Astrocyte (in vitro differentiated cells and primary cell): ENCODE measurements at places on chromosomes 12 and 14. TPM values are rescaled to one million over a fixed set of nuclear protein-coding genes. Genes with fewer than 3 reads are reported as not detected.
A peak's percentile ranks its signal among the peaks of the same experiment; 100 is the strongest.

- DNase-seq, result peak; percentile 64
Observed at GRCh38 chr12:114655934-114656749, 27.8 kb downstream of the TBX3 start.

DNA sequence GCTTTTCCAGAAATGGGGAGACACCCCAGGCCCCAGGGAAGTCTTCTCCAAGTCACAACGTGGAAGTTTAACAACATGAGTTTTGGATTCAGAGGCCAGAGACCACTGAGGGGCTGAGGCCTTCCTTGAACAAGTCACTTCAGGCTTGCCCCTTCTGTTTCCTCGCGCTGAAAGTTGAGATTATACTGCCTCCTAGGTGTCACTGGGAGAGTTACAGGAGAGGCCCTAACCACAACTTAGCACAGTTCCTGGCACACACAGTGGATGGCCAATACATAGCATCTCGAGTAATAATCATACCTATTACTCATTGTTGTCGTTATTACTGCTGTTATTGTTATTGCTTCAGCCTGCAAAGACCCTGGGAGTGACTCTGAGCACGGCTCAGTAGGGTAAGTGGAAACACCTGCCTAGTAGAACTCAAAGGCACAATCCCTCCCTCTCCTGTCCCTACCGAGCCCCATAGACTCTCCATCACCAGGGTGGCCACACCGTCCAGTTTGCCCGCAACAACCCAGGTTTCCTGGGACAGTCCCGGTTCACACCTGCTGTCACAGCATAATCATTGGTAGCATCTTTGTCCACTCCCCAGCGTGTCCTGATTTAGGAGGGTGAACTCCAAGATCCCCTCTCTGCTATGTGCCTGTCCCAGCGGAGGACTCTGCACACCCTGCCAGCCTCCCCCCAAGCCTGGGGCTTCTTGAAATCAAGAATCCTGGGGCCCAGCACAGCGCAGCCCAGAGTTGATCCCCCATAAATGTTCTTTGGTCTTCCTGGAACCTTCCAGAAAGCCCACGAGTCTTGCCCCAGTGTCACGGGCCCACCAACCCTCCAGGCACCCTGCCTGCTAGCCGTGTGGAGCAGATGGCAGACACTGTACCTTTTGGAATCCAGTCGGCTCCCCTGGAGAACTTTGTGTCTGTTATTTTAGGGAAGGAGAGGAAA lies 85.0 kb downstream of the SYNE3 start:
- peak; percentile 4 for DNase-seq

GRCh38 chr14:24984846-24985589 lies 64.9 kb downstream of the STXBP6 start:
- no peak for DNase-seq

DNA sequence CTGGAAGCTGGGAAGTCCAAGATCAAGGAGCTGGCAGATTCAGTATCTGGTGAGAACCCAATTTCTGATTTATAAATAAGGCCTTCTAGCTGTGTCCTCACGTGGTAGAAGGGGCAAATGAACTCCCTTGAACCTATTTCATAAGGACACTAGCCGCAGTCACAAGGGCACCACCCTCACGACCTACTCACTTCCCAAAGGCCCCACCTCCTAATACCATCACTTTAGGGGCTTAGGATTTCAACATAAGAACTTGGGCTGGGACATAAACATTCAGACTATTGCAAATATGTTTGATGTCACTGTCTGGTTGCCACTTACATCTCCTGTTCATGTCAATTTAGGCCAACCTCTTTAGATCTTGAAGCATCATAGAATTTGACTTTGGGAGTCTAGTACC lies 10.8 kb upstream of the CNIH1 start:
- DNase-seq, result no peak

DNA sequence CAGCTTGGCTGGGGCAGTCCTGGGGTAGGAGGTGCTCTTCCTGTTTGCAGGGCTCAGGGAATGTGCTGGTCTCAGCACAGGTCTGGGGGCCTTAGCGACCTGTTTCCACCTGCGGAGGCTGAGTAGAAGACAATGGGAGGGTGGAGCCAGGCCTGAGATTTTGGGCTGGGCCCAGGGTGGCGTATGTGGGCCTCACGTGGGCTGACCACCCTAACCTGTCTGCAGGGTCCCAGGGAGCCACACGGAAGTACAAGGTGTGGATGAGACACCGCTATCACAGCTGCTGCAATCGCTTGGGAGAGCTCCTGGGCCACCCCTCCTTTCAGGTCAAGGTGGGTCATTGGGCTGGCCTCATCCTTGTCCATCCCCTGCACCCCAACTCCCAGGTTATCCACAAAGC lies 1.1 kb downstream of the NOC4L start:
- no peak for DNase-seq

DNA sequence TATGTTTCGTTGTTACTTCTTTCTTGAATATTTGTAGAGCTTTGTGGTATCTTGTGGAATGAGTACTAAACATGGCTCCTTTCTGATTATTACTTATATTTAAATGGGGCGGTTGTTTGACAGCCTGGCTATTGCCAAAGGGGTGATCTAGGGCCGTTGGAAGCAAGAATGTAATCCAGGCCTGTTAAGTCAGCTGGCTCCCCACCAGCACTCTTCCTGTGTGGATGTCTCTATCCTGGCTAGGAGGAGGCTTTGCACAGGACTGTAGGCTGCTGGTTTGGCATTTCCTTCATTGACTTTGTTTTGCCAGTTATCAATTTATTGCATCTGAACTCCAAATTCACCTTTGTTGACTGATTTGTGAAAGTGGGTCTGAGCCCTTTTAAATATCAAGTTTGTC lies 5.6 kb downstream of the FAM234B start:
- DNase-seq, result peak; percentile 12

- peak; percentile 32 for DNase-seq
Observed at GRCh38 chr14:91286530-91286937, 42.0 kb upstream of the GPR68 start.

- DNase-seq, result no peak
Observed at GRCh38 chr14:55316564-55316963, 45.3 kb downstream of the FBXO34 start.

GRCh38 chr12:79407671-79408622 lies 282.8 kb downstream of the PAWR start:
- DNase-seq, result peak; percentile 79

GRCh38 chr12:52828156-52828555 lies 6.0 kb downstream of the KRT79 start:
- no peak for DNase-seq

- peak; percentile 25 for DNase-seq
Observed at GRCh38 chr12:113040722-113041171, 15.8 kb upstream of the DTX1 start.

DNA sequence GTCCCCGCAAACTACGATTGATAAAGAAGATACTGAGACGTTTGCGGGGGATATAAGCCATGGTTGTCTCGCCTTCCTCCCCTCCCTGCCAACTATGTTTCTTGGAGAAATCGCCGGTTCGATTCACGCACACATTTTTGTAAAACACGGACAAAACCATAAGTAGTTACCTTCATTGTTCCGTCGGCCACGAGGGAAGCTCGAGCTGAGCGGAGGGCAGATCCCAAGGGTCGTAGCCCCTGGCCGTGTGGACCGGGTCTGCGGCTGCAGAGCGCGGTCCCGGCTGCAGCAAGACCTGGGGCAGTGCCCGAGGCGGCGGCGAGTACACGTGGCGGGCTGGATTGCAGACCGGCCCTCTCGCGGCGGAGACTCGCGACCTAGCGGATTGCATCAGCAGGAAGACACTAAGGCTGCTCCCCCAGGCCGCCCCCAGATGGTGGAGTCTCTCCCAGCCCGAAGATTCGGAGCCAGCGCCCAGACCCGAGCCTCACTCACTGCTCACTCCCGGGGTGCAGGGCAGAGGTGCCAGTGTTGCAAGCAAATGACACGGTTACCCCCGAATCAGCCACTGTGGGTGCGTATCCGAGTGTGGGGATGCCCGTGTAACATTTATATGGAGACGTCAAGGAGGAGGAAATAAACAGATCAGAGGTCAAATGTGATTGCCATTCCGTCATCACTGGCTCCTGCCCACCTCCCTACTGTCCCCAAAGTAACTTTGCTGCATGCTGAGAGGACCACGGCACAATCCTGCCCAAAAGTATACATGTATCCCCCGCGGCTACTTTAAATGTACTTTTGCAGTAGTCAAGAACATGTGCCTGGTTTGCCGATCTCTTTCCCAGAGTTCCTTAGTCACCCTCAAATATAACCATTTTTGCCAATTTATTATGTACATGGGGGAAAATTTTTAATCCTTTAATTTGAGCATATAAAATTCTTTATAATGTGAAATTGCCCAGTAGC lies at the start of gene BCAT1:
BCAT1 (minus strand) TSS at position 345 of the 966 bp plus-strand sequence; CDS start at position 176, 169 bp downstream.
- DNase-seq, result peak; percentile 78

DNA sequence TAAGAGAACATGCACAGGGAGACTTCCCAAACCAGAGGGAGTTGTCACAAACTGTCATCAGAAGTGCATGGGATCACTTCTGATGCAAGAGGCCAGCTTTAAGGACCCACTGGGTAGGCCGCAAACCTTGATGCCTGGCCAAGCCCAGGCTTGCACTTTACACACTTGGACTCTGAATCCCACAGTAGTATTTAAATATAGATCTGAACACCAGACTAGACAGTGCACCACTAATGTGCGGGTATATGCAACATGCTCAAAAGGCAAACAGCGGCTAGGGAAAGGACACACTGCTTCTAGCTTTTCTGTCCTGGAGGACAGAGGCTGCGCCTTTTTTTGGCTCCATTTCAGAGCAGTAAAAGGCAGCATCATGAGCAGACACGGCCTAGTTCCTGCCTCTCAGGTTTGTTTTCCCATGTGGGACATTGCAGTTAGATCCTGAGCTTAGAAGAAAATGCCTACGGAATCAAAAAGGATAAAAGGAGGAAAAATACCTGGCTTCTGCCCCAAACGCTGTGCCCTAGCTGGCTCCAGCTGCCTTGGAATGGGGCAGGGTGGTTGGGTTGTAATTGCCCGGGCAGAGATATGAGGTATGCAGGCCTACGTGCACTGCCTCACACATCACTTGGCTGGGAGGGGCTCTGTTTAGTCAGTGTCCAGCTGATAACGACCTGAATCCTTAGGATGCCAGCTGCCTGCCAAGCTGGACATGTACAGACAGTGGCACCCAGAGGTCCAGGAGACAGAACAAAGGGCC lies 84.5 kb upstream of the EGLN3 start:
- no peak for DNase-seq

- DNase-seq, result no peak
Observed at GRCh38 chr14:104996483-104996882, 10.9 kb downstream of the CLBA1 start.

DNA sequence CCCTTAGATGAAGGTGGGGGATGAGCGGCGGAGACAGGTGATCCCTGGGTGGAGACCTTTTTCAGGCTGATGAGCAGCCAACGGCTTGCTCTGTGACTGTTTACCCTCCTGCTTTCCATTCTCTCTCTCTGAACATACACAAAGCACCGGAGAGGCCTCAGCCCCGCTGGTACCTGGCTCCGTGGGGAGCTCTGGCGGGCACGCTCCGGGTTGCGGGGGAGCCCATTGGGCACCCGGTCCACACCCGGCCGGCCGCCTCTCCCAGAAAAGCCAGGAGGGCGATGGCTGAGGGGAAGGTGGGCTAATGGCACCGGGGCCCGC lies 545 bp downstream of the SMARCC2 start:
- no peak for DNase-seq

- no peak for DNase-seq
Observed at GRCh38 chr12:75190846-75191245, 18.8 kb downstream of the KCNC2 start.

The LARP4 gene
- 60.4 and 63.8 TPM in 2 replicates for total RNA-seq

The OR6C2 gene
- total RNA-seq, result not detected in 2 replicates

The CCDC184 gene
- total RNA-seq, result 3.3 and 3.5 TPM in 2 replicates

The PSMC6 gene
- total RNA-seq, result 70.0 and 74.1 TPM in 2 replicates

The ALX1 gene
- total RNA-seq, result 1.4 and 1.9 TPM in 2 replicates

The FAM186B gene
- 0.57 and 0.60 TPM in 2 replicates for total RNA-seq

The TMEM30B gene
- total RNA-seq, result 0.36 TPM in 1 of 2 replicates, not detected in the other

The CCDC196 gene
- total RNA-seq, result not detected in 2 replicates

The B3GNT4 gene
- total RNA-seq, result 0.54 and 0.62 TPM in 2 replicates

The MYF6 gene
- total RNA-seq, result not detected in 2 replicates

The GDF3 gene
- not detected in 2 replicates for total RNA-seq
